ENCODE measurements at places on chromosomes 1 and 21.

DNA sequence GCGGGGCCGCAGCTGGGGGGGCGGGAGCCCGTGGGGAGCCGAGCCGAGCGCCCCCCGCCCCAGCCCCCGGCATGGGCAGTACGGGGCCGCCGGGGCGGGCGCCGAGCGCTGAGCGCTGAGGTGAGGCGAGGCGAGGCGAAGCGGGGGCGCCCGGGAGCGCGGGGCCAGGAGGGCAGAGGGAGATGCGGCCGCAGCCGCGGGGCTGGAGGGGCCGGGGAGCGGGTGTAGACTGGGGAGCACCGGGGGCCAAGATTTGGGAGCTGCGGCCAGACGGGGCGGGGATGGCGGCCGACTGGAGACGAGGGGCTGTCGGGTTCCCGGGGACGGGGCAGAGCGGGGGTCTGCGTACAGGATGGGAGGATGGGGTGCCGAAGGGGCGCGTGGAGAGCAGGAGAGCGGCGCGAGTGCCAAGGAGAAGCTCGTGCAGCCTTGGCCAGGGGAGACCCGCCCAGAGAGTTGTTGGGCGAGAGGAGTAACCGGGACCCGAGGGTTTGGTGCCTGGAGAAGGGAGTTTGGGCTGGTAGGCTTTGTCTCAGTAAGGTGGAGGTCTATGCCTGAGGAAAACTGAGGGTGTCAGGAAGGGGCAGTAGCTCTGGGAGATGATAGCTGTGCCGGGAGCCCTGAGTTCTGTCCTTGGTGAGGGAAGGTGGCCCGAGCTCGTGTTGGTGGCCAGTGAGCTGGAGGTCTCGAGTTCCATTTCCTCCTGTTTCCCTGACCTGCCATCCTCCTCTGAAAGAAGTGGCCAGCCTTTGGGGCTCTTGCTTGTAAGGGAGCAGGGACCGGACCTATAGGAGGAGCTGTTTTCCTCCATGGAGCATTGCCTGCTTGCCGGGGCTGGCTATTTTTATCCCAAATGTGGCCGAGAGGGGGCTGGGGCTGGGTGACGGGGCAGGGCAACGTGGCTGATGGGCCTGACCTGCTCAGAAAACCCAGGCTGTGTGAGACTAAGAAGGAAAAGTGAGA, 539 bp downstream of the ATP8B2 start:
- DNase-seq, result peak; percentile 79

DNA sequence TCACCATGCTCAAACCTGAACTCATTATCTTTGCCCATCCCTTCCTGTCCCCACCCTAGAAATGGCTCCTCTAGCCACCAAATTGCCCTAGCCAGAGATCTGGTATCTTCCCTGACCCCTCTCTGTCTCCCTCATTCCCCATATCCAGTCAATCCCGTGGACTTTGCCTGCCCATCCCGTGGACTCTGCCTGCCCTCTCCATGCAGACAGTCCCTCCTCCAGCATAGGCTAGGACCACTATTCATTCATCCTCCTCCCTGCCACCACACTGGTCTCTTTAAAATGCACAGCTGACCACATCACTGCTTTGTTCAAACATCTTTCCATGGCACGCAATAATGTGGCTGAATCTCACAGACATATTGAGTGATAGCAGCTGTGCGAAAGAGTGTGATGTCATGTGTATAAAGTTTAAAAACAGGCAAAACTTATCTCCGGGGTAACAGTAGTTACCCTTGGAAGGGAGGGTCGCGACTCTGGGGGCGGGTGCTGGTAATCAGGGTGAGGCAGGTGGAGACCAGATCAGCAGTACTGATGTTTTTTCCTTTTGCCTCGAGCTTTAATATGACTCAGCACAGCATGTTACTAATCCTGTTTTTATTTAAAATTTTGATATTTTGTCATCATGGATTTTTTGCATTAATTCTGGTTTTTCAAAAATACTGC, 4.8 kb upstream of the SLC2A1 start:
- DNase-seq, result no peak

DNA sequence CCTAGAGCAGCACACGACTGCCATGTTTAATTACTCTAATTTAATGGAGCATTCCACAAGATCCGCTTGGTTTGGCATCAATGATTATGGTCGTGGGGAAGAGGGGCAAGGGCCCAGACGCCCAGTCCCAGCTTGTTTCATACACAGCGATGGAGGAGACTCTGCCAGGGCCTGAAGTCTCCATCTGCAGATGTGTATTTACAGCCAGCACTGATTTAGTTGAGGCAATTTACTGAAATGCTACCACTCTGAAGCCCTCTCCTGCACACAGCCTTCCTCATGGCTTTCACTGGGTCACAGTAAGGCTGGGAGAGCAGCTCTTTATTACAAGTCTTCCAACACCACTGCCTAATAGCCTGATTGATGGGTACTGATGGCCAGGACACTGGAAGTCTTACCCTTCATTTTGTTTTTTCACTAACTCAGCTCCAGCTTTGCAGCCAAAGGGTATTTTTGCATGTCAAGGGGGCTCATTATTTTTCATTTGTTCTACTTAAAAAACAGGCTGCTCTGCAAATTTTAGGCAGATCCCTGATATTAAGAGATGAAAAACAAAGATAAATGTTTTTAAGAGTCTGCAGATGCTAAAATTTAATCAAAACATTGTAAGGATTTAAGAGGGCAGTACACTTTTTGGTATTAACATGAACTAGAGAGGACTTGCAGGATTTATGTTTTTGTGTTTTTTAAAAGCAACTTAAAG, 236.3 kb downstream of the SIPA1L2 start:
- no peak for DNase-seq

- no peak for DNase-seq
Measured at GRCh38 chr1:44076066-44076465, 42.6 kb upstream of the KLF17 start.

- DNase-seq, result no peak
Measured at GRCh38 chr1:151668090-151668489, 48.5 kb downstream of the CELF3 start.

DNA sequence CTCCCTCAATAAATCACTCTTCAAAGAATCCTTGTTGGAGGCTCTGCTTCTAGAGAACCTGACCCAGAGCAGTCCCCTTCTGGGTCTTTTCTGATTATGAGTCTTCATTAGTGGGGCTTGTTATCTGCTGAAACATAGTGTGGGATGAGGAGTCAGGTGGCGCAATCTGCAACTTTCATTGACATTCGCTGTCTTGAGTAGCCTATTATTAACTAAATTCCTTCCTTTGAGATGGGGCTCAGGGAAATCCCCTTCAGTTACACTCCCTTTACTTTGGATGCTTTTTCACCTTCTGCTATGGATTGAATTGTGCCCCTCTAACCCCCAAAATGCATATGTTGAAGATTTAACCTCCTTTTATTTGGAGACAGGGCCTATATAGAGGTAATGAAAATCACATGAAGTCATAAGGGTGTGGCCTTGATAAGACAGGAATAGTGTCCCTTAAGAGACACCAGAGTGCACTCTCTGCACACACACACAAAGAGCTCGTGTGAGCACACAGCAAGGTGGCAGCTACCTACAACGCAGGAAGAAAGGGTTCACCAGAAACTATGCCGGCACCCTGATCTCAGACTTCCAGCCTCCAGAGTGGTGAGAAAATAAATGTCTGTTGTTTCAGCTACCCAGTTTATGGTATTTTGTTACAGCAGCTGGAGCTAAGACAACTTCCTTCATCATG, 19.5 kb downstream of the DIO1 start:
- DNase-seq, result no peak

- DNase-seq, result peak; percentile 71
Measured at GRCh38 chr1:57424231-57425027, 569 bp upstream of the DAB1 start.

Data from nephron progenitor cell (in vitro differentiated cells).